ENCODE measurements at places on chromosomes 2 and 18.

- no peak for DNase-seq
Measured at GRCh38 chr2:116319935-116320334, 1494.6 kb upstream of the DDX18 start.

- no peak for DNase-seq
Measured at GRCh38 chr18:10726198-10727068, 200.6 kb downstream of the NAPG start.

DNA sequence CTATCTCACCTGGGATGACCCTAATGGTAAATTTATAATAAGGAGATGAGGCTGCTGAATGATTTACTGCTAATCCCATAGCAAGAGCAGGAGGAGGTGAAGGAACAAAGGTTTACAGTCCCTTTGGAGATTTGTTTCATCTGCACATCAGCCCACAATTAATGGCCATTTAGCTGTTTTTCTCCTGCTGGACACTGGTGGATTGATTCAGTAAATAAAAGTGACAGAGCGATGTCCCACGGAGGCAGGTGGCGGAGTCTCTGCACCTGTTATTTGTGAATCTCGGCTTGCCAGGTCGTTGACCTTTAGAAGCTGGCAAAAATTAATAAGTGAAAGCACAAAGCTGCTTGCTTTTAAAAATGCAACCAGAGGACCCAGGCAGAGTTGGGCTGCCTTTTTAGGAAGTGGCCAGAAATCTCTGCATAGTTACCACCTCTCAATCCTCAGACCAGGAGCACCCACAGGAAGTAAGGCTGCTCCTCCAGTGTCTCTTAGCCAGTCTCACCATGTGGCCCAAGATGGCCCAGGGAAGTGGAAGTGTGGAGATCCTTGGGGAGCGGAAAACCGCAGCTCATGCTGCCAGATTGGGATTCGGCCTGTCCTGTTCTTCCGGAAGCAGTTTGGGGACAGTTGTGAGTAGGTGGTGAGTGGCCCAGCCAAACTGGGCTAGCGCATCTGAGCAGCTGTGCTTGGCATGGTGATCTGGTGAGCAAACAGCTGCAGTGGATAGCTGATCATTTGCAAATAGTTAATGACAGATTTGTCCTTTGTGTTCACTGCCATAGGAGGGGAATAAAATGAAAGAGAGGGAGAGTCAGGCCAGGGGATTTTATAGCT, 1005.7 kb upstream of the PIK3C3 start:
- no peak for DNase-seq

GRCh38 chr2:142286618-142287017, 155.8 kb upstream of the LRP1B start:
- DNase-seq = no peak

- no peak for DNase-seq
Measured at GRCh38 chr18:61845197-61845596, 47.6 kb downstream of the RNF152 start.

DNA sequence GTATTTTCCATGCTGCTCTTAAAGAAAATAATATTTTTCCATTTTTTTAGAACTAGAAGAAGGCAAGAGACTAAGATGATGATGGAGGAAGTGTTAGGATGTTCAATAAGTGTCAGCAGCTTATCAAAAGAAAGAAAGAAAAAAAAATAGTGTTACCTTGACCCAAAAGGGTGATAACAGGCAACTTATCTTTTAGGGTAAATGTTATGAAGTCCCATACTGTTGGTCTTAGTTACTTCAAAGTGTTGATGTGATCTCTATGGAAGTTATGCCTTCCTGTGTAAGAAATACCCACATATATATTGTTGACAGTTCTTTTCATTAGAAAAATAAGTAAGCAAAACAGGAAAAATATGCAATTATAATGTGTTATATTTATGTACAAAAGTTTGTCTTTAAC, 143.5 kb downstream of the OTX1 start:
- DNase-seq = no peak

DNA sequence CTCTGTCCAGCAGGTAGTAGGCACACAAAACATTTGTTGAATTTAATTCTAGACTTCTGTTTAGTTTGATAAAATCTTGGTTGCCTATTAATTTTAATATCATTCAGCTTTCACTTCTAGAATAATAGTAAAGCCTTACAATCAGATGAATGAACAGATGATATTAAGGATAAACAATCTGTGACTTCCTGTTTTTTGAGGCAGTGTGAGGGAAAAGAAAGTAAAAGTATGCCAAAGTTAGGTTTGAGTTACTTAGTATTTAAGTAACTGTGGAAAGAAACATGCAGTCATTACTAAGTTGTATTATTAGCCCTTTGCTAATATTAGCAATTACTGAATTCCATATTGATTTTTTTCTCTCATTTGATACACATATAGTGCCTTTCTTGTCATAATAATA, 31.5 kb downstream of the EPB41L5 start:
- no peak for DNase-seq

All from activated naive CD4-positive, alpha-beta T cell treated with anti-CD3 and anti-CD28 coated beads, Interleukin-2, amount 50 U/mL, for 16 hours (primary cell).